ENCODE measurements at places on chromosomes 2 and 18.

- DNase-seq = no peak
Measured at GRCh38 chr2:177254433-177255226, 9.9 kb downstream of the NFE2L2 start.

DNA sequence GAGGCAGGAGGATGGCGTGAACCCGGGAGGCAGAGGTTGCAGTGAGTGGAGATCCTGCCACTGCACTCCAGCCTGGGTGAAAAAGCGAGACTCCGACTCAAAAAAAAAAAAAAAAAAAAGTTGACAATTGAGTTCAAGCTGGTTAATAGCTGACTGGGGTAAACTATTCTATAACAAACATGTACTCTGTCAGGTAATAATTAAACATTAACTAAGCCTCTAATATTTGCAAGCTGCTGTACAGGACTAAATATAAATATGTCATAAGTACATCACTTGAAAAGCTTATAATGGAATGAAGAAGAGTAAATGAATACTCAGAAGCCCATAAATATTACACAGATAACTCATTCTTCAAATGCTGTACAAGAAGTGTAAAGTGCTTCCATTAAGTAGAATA lies 190.4 kb upstream of the CRIM1 start:
- no peak for DNase-seq

DNA sequence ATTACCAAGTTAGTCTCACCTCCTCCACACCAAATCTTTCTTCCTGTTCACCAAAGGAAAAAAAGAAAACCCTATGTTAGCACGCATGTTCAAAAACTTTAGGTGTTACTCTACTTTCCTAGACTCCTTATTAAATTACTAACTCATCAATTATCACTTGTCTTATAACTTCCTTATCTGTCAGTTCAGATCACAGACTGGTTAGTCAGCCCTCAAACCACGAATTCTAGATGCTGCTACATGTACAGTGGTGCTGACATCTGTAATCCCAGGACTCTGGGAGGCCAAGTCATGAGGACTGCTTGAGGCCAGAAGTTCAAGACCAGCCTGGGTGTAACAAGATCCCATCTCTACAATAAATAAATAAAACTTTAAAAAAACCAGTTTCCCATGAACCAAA lies 3.5 kb downstream of the YWHAQ start:
- DNase-seq = no peak

DNA sequence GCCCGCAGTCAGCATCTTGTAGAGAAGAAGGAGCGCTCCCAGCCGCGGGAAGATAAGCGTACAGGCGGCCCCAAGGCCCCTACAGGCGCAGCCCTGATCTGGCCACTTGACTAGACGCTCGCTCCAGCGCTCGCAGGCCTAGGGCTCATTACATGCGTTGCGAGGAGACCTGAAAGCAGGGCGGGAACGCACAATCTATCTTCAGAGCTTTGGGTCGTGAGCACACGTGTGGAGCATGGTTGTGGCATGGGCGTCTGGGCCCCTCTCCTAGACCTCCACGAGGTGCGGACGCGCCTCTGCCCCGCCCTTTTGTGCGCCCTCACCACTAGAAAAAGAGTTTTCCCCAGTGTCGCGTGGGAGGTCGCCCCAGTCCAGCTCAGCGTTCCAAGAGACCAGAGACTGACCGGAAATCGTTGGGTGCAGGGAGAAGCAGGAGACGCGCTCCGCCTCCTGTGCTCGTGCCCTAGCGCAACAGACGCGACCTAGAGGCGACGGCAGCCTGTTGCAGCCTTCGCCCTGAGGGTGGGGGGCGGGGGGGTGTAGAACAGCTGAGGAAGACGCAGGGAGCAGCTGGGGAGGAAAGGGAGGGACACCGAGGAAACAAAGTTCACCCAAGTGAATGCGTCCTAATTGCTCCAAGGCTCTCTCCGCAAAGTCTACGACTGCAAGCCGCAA lies 12.6 kb downstream of the NR4A2 start:
- DNase-seq = no peak

DNA sequence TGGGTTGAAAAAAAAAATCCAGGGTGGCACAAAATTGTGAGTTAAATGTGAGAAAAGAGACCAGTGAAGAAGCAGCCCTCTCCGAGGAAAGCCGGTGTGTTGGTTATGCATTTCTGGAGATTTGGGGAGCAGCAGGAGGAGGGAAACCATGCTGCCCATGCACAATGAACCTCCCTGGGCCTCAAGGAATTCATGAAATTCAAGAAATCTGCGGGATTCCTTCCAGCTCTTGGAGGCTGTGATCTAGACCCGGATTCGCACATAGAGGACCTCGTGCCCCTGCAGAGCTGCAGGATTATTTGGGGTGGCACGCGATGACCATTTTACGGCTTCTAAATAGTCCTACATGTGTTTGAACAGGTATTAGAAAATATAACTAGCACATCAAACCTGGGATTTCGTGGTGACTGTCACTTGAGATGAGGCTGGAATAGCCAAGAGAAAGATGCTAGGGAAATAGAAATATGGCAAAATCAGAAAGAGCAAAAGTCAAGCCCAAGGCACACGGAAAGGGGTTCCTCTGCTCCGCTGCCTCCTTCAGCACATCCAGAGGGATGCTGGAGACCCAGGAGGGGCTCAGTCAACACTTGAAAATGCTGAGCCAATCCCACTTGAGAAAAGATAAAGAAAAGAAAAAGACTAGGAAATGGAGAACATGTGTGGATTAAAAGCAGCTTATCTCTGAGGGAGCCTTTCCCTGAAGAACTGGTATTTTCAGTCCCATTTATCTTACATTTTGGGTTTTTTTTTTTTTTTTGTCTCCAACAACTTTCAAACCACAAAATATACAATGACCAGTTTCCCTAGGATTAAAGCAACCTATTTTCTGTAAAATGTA lies 22.0 kb downstream of the KCTD1 start:
- no peak for DNase-seq

GRCh38 chr2:204340511-204340910 lies 204.8 kb upstream of the PARD3B start:
- no peak for DNase-seq

- no peak for DNase-seq
Measured at GRCh38 chr2:164841719-164842623, at the start of gene COBLL1. COBLL1 (minus strand) TSS chr2:164841823; CDS start chr2:164841196, 627 bp downstream.

- DNase-seq = no peak
Measured at GRCh38 chr18:67508146-67508545, 8.4 kb downstream of the DSEL start.

DNA sequence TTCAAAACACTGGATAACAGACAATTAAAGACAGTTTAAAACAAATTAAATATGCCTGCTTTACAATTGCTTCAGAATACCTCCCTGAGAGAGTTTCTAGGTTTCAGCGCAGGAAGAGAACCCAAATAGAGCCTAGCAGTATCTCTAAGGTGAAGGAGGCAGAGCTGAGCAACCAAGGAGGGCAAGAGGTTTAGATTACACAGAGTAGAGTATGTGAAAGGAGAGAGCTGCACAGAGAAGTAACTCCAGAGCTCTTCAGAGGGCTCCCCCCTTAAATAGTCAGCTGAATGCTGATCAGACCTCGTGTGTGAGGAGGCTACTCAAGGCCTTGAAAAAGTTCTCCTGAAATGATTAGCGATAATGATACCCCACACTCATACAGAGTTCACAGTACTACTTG lies 386.5 kb upstream of the TCF4 start:
- DNase-seq = no peak

DNA sequence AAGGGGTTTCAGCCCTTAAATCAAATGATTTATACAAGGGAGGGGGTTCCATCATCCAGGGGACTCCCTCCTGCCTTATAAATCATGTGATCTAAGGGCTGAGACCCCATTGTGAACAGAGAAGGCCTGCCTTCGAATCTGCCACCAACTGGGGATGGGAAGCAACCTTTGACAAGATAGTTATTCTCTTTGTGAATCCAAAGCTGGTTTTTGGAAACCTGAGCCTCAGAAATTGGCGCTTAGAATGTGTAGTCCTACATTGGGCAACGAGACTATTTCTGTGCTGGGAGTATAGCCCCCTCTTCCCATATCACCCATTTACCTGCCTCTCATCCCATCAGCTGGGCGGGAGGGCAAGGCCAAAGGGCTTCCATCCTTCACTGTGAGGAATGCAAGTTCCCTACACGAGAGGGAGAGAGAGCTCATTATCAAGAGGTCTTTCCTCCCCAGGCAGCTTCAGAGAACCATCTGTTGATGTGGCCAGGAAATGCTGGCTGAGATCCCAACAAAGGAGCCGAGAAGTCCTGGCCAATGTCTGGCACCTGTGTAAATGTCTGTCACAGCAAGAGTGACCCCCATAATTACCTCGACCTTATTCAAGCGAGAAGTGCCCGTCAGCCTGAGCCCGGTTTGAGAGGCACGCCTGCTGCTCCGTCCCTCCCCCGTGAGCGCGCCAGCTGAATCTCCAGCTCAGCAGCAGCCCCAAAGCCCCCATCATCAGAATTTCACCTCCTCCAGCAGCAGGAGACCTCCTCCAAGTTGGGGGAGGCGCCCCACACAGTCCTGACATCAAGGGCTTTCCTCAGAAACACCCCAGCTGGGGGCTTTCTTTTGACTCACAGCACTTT lies 48.4 kb upstream of the APCDD1 start:
- DNase-seq = no peak

GRCh38 chr2:205650450-205650849 lies 31.9 kb upstream of the NRP2 start:
- DNase-seq = no peak

DNA sequence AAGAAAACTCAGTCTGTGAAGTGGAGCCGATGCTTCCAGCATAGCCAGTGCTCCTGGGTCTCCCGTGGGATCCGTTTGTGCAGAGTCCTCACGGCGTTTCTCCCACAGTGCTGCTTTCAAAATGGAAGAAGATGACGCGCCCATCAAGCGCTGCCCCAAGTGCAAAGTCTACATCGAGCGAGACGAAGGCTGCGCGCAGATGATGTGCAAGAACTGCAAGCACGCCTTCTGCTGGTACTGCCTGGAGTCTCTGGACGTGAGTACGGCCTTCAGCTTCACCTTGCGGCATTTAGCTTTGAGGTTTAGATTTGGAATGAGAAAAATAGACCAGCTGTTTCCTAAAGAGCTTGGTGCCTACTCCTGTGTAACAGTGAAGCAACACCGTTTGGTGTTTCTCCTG lies 107.0 kb downstream of the RNF144A start:
- DNase-seq = no peak

- DNase-seq = no peak
Measured at GRCh38 chr2:235004329-235004903, 52.6 kb downstream of the SH3BP4 start.

- no peak for DNase-seq
Measured at GRCh38 chr2:26811791-26812694, 26.2 kb downstream of the CENPA start.

- DNase-seq = no peak
Measured at GRCh38 chr2:109356324-109357035, 227.5 kb downstream of the SH3RF3 start.

DNA sequence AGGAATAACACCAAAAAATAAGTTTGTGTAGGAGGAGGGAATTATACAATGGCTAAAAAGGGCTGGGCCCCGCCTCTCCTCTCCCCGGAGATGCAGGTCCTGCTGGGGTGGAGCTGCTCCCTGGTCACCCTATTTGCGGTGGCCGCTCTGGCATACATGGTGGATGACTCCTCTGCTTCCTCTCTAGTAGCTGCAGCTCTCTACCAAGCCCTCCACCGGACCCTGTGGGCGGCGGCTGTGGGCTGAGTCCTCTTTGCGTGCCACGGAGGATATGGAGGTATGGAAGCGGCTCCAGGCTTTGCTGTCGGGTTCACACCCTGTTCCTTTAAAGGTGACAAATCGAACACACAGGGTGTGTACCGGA lies 77.1 kb upstream of the SEC11C start:
- DNase-seq = no peak

DNA sequence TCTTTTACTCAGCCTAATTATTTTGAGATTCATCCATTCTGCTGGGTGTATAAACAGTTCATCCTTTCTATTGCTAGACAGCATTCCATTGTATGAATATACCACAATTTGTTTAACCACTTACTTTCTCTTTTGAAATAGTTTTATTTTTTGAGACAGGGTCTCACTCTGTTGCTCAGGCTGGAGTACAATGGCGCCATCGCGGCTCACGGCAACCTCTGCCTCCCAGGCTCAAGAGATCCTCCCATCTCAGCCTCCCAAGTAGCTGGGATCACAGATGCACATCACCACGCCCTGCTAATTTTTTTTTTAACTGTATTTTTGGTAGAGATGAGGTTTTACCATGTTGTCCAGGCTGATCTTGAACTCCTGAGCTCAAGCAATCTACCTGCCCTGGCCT lies 54.5 kb downstream of the USP37 start:
- no peak for DNase-seq

- DNase-seq = no peak
Measured at GRCh38 chr18:33901894-33902512, 322.7 kb downstream of the NOL4 start.

GRCh38 chr2:70936165-70936978 lies 672 bp downstream of the ATP6V1B1 start:
- no peak for DNase-seq

DNA sequence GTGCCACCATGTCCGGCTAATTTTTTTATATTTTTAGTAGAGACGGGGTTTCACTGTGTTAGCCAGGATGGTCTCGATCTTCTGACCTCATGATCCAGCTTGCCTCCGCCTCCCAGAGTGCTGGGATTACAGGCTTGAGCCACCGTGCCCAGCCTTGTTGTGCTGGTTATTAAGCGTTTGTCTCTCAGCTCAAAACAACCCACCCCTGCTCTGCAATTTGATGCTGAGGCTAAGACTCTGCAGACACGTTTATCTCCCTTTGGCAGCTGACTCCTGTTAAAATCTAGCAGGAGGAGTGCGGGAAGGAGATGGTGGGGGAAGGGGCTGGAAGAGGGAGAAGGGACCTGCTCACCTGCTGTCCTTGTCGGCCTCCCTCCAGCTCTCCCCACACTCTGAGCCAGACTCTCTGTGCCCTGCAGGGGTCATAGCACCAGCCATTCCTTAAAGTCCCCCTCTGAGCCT lies 29.9 kb upstream of the IMPA2 start:
- no peak for DNase-seq

DNA sequence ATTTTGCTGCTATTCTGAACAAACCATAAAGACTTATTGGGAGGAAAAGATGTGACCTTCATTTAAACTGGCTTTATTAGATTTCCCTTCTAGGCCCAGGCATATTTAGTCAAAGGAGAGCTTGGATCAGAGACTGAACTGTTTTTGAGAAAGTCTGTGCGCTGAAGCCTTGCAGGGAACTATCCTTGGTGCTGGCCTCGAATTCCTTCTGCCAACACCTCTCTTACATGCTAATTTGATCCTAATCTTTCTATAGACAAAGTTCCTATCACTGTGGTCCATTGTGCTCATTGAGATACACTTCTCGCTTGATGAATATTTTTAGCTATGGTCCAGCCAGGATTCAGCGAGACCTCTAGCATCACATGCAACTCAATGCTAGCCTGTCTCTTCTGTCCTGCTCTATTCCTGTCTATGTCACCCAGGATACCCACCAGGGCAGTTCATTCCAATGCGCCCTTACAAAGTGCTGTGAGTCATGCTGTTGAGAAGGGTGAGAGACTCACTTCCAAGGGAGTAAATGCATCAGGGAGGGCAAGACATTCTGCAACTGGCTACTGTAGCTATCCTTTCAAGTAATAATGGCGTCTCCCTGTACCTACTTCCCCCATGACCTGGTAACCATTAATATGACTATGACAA lies 356.7 kb upstream of the LYPD1 start:
- no peak for DNase-seq
